A549 (cell line): ENCODE measurements at places on chromosomes 6 and 20.
A peak's percentile ranks its signal among the peaks of the same experiment; 100 is the strongest.

- no peak for DNase-seq
These were observed 333.9 kb upstream of the AGPAT4 start for GRCh38 chr6:161607696-161608297.

DNA sequence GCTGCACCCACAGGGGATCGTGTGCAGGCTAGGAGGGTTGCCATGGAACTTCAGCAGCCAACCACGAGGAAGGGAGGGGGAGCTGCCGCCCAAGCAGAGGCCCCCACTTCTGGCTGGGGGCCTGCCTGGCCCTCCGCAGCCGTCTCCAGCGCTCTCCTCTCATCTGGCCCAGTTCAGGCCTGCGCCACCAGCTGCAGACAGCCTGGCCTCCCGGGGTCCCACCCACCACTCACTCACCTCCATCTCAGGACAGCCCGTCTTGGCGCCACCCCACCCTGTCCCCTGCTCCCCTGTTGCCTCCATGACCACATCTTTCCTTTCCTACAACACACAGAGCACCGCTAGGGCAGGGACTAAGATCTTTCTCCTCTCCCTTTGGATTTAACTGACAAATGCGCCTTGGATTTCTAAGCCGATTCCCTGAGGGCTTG lies 98.7 kb downstream of the ANKRD60 start:
- no peak for DNase-seq

DNA sequence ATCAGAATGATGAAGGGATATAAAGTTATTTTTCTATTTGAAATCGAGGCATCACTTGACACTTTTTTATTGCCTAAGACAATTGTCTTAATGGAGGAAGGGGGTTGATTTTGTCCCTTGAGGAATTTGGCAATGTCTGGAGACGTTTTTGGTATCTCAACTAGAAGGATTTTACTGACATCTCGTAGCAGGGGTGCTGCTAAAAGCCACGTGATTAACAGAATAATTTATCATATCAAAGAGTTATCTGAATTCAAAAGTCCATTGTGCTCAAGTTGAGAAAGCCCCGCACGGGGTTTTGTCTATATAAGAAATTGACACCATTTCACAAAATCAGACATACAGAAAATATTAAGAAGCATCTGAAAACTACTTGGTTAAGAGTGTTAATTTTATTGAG lies 1.5 kb upstream of the TAAR6 start:
- no peak for DNase-seq

DNA sequence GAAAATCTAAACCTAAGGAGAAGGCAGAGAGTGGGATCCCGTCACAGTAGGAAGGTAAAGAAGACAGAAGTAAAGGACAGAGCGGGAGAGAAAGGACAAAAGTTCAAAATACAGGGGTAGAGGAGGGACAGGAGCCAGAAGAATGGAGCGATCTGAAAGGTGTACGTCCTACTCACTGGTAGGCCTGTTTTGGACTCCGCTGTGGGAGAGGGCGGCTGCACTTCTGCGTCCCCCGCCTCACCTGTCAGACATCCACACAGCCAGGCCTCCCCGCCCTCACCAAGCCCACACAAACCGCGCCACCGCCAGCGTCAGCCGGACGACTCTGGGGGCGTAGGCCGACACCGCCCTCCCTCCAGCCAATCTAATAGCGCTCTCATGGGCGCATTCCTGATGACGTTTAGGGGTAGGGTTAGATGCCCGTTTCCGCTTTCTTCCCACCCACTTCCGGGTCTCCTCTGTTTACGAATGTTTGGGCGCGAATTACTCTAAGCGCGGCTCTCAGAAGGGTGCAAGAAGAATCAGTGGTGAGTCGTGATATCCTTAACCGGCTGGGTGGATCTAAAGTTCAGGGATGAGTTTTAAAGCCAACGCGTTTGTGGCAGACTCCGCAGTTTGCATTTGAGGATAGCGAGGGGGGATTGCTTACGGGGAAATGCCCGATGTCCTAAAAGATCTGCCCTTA lies at the start of the genes CENPQ and MMUT:
CENPQ (plus strand) TSS at position 444 of the 685 bp plus-strand sequence. CDS start 6,807 bp downstream, outside the sequence.
MMUT (minus strand) TSS at position 327 of the 685 bp plus-strand sequence. CDS start 3,787 bp downstream, outside the sequence.
- DNase-seq = peak; percentile 83

- peak; percentile 3 for DNase-seq
These were observed 92.6 kb downstream of the RNGTT start for GRCh38 chr6:88870717-88871330.

DNA sequence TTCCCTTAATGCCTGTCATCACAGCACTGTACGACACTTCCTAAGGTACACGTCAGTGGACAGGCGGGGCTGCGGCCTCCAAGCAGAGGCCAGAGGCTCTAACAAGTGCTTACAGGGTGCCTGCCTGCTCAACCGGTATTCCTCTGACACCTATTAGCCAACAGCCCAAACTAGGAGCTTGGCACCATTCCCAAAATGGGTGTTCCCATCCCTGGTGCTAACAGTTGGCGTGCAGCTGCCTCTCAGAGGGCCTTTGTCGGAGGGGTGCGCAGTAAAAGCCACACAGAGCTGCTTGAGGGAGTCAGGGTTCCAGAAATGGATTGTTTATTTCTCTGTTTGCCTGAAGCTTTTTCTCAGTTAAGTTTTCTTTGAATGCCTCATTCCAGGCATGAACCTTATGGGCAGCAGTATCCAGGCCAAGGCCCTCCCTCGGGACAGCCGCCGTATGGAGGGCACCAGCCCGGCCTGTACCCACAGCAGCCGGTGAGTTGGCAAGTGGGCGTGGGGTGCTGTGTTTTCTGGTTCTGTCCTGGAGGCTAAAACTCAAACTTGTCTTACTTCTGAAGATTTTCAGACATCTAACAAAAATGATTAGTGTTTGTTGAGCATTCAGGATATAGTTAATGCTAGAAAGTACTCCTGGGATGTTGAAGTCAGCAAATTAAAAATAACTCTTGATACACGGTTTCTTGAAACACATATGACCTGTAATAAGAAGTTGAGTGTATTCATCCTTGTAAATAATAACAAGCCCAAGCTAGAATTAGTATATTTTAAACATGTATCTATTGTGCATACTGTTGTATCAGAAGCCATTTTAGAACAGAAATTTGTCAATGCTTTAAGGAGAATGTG lies 124.7 kb downstream of the TMEM242 start:
- no peak for DNase-seq

GRCh38 chr6:12148841-12149240 lies 136.7 kb downstream of the HIVEP1 start:
- no peak for DNase-seq
